ENCODE measurements at places on chromosomes 5 and 9. TPM values are rescaled to one million over a fixed set of nuclear protein-coding genes. Genes with fewer than 3 reads are reported as not detected.

- no peak for DNase-seq
Measured at GRCh38 chr5:179220716-179221115, 124.5 kb downstream of the ADAMTS2 start.

DNA sequence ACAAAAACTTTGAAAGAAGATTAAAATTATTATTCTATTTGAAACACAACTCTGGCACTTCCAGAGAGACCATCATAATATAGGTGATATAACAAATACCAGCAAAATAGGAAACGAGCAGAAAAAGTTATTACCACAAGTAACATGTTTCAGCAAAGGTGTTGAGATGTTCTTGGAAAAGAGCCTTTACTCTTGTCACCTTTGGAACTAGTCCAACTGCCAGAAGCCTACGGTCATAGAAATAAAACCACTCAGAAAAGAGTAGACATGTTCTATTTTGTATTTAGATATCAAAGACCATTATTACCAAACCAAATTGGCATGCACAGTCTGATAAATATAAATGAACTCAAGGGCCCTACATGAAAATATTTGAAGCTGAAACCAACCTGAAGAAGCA is 145.0 kb upstream of the DMAC1 start:
- no peak for DNase-seq

- DNase-seq = no peak
Measured at GRCh38 chr5:92775711-92776615, 805.1 kb downstream of the NR2F1-AS1 start.

- no peak for DNase-seq
Measured at GRCh38 chr5:137273511-137273910, 225.6 kb downstream of the SPOCK1 start.

- no peak for DNase-seq
Measured at GRCh38 chr5:2929779-2930178, 178.3 kb upstream of the IRX2 start.

DNA sequence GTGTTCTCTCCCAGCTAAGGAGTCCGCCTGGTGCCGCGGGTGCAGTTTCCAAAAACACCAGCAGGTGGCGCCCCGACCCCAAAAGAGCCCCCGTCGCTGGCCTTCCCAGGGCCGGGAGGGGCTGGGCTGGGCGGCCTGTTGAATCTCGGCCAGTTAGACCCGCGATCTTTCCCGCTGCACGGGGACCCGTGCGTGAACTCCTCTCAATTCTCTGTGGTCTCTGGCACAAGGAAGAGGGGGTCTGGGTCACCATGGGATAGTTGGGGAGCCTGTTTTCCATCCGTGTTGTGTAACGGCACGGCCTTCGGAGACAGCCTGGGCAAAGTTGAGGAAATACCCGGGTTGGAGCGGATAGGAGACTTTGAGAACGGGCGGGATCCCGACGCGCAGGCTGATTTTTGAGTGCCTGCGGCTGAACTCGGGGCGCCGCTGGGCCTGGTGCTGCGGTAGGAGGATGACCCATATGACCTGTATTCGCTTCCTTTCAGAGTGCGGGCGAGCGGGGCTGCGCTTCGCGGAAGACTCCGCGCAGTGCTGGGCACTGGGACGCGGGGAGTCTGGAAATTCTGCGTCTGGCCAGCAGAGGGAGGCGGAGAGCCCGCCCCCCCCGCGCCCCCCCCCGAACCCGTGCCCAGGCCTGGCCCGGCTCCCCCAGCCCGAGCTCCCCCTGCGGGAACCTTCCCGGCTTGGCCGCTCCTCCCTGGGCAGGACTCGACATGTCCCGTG is 7.9 kb upstream of the PSD2 start:
- DNase-seq = peak; percentile 40

DNA sequence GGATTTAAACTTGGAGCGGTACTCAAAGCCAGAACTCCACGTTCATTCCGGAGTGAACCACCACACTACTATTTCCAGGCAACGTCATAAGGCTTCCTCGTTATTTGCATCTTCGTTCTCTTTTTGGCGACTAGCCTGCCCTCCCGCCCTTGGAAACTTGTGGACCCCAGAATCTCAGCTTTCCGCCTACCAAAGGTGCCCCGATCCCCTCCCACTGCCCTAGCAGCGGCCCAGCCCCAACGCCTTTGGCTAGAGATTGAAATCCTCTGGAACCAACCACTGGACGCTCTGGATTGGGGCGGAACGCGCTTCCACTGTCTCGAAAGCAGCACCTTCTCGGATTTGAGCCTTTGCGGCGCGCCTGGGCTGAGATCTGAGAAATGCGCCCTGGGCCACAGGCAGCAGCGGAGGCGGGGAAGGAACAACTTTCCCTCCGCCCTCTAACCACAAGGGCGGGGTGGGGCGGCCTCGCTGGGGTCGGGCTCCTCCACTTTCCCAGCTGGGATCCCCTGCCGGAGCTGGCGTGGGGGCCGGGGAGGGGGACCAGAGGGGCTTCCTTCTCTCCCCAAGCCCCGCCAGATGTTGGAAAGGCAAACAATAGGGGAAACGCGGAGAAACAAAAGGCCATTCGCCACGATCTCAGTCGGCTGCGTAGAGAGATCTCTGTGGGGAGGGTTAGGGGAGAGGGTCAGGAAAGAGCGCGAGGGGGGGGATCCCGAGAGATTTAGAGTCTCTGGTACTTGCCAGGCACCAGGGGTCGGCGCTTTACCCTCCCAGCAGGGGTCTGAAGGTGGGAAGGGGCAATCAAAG is 1.3 kb downstream of the MOB3B start:
- DNase-seq = no peak

- DNase-seq = no peak
Measured at GRCh38 chr5:17898766-17899165, 264.5 kb downstream of the TAF11L14 start.

DNA sequence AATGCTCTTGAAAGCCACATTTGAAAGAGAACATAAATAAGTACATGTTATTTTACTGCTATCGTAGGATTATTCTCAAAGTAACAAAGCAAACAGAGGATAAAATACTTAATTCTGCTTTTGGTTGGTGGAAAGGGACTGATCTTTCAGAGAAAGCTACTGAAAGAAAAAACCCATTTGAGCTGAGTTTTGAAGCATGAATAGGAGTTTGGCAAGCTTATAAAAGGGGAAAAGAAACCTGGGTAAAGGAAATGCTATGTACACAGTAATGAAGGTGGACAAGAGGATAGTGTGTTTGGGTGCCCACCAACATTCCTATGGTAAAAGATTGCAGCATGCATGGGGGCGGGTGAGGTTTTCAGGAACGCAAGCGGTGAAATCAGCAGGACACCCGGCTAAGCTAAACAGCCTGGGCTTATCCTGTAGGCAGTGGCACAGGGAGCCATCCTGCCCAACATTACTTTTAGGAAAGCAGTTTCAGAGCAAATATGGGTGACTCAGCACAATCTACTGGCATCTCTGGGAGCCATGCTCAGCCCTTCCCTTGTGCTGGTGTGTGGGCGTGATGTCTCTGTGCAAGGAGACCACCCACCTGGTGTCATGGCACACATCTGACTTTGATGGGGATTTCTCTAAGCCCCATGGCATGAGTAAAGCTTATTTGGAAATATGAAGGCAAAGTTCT is 673.9 kb upstream of the KLF4 start:
- no peak for DNase-seq

- no peak for DNase-seq
Measured at GRCh38 chr5:56450766-56451165, 217.6 kb upstream of the ANKRD55 start.

DNA sequence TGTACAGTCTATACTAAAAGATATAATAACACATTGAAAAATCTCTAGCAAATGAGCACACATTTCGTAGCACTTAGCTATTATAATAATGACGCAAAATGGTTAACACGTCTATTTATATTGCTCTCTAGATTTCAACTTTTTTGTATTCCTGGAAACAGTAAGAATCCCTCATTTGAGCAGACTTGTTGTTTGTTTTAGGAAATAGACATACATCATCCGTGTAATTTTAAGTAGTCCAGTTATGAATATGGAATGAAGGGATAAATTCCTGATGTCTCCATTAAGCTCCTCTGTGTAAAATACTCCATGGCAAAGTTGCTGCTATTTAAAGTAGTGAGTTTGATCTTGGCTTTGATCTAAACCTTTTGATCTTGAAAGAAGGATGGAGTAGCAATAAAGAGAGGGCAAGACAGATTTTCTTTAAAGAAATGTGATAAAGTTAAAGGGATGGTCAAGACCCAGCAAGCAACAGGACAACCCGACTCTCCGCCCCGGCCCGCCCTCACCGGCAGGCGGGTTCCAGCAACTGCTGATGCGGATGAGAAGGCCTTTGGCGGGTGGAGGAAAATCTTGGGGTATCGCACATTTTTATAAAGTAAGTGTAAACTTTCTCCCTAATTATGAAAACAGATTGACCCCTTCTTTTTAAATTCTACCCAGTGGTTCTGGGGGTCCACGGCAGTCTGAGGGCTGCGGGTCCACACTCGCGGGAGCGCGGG is 277.4 kb downstream of the AOPEP start:
- DNase-seq = no peak

GRCh38 chr5:171907725-171908343 is 98.6 kb downstream of the FBXW11 start:
- DNase-seq = peak; percentile 57

GRCh38 chr5:135593141-135593540 is 14.3 kb upstream of the CXCL14 start:
- DNase-seq = no peak

GRCh38 chr5:17893026-17893635 is 258.9 kb downstream of the TAF11L14 start:
- no peak for DNase-seq

- DNase-seq = no peak
Measured at GRCh38 chr9:69141851-69142250, 32.2 kb upstream of the TJP2 start.

GRCh38 chr9:123059472-123060220 is 26.2 kb downstream of the GPR21 start:
- DNase-seq = no peak

GRCh38 chr9:113984639-113985380 is 93.3 kb downstream of the AMBP start:
- DNase-seq = no peak

DNA sequence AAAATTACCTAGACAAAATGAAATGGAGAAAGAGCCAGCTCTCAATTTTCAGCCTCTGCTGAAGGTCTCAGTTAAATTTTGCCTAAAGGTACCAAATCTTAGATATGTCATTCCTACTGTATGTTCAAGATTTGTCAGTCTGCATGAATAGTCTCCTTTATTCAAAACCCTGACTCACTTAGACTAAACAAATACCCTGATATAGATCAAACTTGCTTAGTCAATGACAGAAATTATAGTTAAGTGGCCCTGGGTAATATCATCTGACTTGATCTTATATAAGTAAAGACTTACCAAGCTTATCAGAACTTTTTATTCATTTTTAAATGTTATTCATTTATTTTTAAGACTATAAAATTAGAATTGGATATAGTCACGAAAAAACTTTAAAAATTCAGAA is 12.2 kb downstream of the MEGF9 start:
- DNase-seq = no peak

PDE8B gene
- polyA plus RNA-seq = 1.5 TPM

DMGDH gene
- 1.1 TPM for polyA plus RNA-seq

OSMR gene
- 32.0 TPM for polyA plus RNA-seq

OLFML2A gene
- polyA plus RNA-seq = 3.1 TPM

SLC4A9 gene
- polyA plus RNA-seq = 0.07 TPM

LURAP1L gene
- 6.8 TPM for polyA plus RNA-seq

SVEP1 gene
- 0.52 TPM for polyA plus RNA-seq

QRFP gene
- polyA plus RNA-seq = 0.21 TPM

ARHGEF37 gene
- polyA plus RNA-seq = 2.5 TPM

PCDHGA5 gene
- 0.18 TPM for polyA plus RNA-seq

TOR1B gene
- 17.9 TPM for polyA plus RNA-seq

Data from thymus (tissue), 14 donors.